ENCODE measurements at places on chromosomes 6 and 20.

DNA sequence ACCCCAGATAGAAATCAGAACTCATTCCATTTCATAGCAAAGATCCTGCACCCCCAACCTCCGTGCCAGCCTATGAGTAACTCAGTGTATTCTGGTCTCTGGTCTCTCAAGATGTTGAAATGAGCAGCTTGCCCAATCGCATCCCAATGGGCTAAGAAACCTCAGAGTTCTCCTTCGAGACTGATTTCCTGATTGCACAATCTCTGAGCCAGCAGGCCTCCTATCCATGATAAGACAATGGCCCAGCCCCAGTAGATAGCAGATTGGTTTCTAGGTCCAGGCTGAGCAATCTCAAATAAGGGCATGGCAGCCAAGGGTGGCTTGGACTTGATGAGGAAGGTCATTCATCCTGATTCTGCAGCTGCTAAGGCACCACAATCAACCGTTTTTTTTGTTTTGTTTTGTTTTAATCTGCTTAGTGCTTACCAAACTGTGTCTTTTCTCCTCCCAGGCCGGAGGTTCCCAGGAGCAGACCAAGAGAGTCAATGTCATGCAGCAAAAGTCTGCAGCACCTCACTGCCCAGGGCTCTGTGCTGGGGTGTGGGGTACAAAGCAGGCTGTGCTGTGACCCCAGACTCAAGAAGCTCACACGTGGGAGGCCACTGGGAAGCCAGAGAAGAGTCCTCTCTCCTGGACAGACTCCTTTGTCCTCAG lies 125.1 kb upstream of the NXT1 start:
- DNase-seq, result no peak

GRCh38 chr6:143271024-143271423 lies 179.5 kb downstream of the ADAT2 start:
- no peak for DNase-seq

- no peak for DNase-seq
Observed at GRCh38 chr6:106037060-106037459, 49.1 kb upstream of the PRDM1 start.

DNA sequence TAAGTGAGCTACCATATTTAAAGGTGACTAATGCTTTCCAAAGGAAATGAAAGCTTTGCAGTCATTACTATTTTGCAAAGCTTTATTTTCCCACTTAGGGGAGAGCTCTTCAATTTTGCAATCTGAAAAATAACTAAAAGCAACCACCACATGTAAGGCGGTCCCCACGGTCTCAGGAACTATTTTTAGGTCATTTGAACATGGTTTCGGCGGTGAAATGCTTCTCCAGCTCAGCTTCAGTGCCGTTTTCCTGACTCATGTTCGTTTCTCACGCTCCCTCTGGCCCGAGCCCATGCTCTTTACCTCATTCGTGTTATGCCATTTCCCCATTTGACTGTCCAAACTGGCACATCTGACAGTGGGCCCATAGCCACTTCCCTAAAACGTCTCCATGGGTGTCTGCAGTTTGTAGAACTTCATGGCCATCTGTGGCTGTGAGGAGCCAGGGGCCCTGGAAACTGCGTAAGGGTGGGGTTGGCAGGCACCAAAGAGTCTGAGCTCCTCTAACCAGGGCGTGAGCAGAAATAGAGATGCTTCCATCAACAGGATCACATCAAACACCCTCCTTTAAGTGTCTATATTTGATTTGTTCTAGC lies 46.5 kb downstream of the ADTRP start:
- DNase-seq, result peak; percentile 62

GRCh38 chr6:131023834-131024504 lies 39.1 kb downstream of the EPB41L2 start:
- DNase-seq, result no peak

DNA sequence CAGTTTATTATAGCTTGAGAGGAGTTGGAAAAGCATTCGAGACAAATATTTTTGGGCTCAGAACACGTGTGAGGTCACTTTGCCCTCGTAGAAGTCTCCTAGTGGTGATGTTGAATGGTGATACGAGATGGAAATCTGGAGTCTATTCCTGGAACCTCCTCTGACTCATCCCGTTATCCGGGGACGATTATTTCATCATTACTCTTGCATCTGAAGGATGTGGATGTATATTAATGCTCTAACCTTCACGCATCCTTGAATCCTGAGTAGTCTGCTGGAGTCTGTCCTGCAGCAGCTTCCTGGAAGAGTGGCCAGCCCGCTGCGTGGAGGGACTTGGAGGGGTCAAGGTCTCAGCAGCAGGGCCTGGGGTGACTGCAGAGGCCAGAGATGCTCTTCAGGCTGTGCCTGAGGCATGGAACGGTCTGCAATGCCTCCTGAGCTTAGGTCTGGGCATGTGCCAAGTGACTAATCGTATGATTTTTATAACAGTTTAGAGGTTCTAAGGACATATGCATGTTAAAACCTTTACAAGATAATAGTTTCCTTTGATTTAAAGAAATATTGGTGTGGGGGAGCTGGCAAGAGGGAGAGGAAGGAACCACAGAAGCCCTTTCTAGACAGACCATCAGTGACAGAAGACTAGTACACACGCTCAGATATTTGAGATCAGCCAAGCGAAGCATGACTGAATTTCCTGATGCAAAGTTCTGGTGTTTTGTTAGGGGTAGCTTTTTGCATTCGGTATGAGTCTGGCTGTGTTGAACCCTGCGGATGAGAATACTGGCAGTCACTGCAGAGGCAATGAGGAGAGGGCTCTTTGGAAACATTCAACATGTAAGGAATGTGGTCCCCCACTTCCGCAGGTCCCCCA lies 400.2 kb downstream of the QKI start:
- DNase-seq, result no peak

- DNase-seq, result no peak
Observed at GRCh38 chr6:35936681-35937359, 15.9 kb upstream of the SRPK1 start.

DNA sequence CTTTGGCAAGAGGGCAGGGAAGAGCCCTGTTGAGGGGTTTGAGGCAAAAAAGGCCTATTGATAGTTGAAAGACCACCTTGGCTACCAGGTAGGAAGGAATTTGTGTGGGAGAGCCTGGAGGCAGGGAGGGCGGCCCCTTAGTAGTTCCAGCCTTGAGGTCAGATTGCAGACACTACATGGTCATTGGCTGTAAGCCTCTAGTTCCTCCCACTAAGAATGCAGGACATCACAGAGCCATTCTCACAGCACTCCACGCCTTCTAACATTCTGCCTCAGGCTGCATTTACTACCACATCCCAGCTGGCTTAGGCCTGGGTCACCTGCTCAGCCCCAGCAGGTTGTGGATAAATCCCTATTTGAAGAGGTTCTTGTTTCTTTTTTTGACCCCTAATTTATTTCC lies 91.0 kb upstream of the SNX9 start:
- DNase-seq, result no peak
